AG04449 (cell line): ENCODE measurements at places on chromosomes 2 and 18.
A peak's percentile ranks its signal among the peaks of the same experiment; 100 is the strongest.

GRCh38 chr2:232213176-232213575, 165.4 kb upstream of the ALPP start:
- DNase-seq: no peak

GRCh38 chr2:240569998-240570530, 1.8 kb downstream of the RNPEPL1 start:
- DNase-seq: no peak

GRCh38 chr2:232142049-232142448, 180.5 kb downstream of the DIS3L2 start:
- DNase-seq: no peak

GRCh38 chr18:11984091-11984490, 2.8 kb downstream of the IMPA2 start:
- no peak for DNase-seq

GRCh38 chr2:85911097-85911496, 22.3 kb upstream of the ST3GAL5 start:
- DNase-seq: no peak

DNA sequence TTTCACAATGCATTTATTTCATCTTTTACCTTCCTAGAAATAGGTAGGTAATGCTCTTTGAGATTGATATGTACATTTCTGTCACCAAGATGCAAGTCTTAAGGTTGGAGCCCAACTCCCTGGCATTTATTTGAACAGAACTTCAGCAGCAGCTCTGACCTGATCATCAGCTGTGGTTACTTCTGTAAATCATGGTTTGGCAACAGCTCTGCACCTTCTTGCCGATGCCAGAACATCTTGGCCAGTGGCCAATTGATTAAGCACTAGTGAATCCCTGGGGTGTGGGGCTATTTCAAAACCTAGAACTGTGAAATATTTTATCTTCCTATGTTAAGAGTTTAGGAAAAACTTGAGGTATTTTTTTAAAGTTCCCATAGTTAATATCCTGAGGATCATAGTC, 124.8 kb upstream of the NYAP2 start:
- no peak for DNase-seq

DNA sequence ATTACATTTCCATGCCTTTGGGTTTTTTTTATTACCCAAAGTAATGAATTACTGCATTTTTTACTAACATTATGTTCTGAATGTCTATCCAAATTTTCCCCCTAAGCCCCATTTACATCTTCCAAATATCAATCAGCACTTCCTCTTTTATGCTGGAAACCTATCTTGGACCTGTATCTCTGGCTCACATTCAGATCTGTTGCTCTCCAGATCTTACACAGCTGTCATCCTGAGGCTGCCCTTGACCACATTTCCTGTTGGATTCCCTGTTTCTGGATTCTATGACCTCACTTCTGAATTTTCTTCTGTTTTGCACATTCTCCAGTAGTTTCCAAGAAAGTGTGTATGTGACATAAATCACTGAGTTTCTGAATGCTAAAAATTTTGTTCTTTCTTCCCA, 146.7 kb downstream of the PDE1A start:
- no peak for DNase-seq

GRCh38 chr18:7566567-7567473, at the start of gene PTPRM:
Gene PTPRM (plus strand): TSS chr18:7567316. CDS start chr18:7567819, 503 bp downstream.
- DNase-seq: no peak

DNA sequence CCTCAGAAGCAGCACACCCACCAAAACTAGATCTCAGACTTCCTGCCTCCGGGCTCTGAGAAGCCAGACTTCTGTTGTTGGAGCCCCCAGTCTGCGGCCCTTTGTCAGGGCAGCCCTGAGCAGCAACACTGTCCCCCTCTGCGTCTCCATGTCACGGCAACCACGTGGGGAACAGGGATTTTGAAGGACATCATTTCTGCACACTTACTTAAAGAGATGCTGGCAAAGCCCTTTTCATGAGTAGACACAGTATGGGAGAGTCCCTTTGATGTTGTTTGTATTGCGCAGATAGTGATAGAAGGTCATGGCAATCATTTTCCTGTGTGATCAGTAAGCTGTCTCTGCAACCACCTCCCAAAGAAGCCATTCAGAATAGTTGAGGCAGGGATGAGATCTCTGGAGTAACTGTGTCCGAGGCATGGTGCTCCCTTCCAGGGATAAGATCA, 69.1 kb upstream of the ID2 start:
- DNase-seq: no peak

DNA sequence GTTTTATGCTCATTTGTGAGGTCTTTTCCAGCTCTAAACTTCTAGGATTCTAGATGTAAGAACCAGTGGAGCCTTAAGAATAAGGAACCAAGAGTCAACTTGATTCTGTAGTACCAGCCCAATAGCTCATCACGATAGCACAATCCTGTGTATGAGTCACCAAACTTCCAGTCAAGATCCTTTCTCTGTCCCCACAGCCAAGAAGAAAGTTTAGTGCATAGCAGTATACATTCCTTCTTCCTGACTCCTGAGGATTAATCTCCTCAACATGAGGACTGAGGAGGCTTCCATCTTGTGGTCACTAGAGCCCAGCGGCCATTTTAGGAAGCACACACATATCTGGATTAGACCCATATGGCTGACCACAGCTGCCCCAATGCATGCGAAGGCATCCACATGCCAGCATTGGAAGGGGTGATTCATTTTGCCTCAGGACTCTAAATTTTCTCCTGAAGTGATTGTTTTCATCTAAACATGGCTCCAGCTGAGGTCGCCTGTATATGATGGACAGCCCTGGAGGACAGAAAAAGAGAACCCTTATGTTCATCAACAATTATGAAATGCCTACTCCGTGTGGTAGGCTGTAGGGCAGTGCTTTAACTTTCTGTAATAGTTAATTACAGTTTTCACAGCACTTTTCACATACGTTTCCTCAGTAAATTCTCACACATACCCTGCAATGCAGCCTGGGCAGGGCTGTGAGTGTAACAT, 53.5 kb downstream of the RASGRP3 start:
- peak; percentile 95 for DNase-seq

DNA sequence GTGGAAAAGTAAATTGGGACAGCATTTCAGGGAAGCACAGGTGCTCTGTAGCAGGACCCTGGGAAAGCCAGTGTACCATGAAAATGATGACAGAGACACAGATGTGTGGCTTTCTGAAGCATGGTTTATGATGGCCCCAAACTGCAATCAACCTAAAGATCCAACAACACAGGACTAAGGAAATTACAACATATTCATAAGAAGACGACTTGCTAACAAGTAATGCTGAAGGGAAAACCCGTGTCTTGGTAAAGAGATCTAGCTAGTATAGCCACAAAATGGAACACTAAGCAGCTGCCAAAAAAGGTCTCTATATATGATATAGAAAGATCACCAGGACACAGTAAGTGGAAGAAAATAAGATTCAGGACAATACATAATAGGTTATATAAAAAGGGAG, 53.2 kb downstream of the UXS1 start:
- DNase-seq: no peak

- DNase-seq: peak; percentile 88
These were observed 129.0 kb downstream of the GPD2 start for GRCh38 chr2:156565066-156565710.

DNA sequence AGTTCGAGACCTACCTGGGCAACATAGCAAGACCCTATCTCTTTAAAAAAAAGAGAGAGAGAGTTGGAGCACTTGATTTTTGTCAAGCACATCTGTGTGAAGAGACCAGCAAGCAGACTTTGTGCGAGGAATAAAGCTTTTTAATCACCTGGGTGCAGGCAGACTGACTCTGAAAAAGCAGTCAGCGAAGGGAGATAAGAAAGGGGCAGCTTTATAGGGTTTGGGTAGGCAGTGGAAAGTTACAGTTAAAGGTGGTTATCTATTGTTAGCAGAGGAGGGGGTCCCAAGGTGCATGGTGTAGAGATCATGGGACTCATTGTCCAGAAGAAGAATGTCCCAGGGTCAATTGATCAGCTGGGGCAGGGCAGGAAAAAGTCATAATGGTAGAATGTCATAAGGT, 34.4 kb downstream of the NCL start:
- DNase-seq: no peak

DNA sequence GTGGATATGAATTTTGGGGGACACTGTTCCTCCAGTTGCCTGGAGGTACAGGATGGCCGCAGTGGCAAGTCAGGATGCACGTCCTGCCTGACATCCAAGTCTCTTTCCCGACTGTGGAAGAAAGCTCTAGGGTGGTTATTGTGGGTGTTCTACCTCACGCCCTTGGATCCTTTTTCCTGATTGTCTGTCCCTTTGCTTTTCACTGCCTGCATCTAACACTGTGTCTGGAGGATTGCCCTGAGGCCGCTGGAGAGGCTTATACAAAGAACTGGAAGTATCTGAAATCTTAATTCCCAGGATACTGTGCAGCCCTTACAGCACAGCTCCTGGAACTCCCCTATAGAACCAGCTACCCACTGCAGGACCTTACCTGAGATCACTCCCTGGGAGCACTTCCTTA, 250.5 kb downstream of the TFCP2L1 start:
- DNase-seq: no peak

GRCh38 chr2:189441709-189442074, 418 bp downstream of the WDR75 start:
- DNase-seq: no peak

GRCh38 chr2:120978359-120979050, 242.8 kb downstream of the GLI2 start:
- no peak for DNase-seq

DNA sequence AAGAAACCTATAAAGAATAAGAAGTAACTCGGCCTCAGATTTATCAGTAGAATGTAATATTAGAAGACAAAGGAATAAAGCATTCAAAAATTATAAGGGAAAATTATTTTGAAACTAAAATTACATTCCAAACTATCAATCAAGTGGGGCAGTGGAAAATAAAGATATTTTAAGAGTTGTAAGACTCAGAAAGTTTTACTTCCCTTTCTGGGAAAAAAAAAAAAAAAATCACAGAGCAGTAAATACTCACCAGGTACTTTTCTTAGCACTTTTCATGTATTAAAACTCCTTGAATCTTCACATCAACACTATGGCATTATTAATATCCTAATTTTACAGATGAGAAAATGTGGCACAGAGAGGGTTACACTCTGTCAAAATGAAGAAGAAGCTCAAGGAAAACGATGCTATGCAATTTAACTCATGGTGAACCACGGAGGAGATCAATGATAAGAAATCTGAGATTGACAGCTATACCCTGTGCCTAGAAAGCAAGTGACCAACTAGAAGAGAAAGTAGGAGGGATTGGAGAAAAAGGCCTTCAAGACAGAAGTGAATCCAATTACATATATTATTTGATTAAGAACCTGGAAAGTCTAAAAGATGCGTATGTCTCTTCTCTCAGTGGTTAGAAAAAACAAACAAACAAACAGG, 238.9 kb upstream of the ID2 start:
- no peak for DNase-seq

GRCh38 chr2:127048969-127049897, 57.7 kb downstream of the BIN1 start:
- DNase-seq: no peak

- no peak for DNase-seq
These were observed 164.1 kb downstream of the MBD5 start for GRCh38 chr2:148184976-148185375.

DNA sequence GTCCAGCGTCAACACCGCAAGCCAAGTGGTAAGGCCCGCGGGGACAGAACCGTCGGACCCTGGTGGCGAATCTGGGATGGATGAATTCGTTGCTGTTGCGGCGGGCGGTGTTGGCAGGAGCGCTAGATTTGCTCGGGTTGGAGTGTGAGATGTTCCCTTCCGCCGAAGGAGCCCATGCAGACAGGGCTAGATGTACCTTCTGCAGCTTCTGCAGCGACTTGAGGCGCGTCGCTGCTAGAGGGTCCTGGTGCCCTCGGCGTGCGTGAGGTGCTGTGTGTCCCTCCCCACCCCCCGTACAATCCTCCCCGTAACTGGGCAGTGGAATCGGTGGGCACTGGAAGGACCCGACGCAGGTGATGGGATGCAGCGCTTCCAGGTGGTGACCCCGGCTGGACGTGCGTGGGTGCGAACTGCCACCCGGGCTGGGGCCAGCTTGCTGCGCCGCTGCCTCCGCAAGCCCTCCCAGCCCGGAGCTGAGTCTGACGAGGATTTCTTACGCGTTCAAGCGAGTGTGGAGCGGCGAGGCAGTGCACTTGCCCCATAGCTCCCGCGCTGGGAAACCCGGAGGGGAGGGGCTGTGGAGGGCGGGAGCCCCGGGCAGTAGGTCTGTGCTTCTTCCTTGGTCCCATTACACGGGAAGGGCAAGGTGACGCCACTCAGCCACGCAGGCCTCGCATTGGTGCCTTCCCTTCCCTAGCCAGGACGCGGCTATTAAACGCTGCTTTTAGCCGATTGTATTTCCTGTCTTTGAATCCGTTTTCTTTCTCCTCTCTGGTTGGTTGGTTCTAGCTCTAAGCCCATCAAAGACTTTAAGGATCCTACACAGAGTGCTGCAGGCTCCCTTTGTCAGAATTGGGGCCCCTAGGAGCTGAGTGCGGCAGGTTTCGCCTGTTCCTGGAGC, 34.2 kb downstream of the CHRNA1 start:
- no peak for DNase-seq

- no peak for DNase-seq
These were observed 46.4 kb upstream of the INHBB start for GRCh38 chr2:120299561-120299960.

DNA sequence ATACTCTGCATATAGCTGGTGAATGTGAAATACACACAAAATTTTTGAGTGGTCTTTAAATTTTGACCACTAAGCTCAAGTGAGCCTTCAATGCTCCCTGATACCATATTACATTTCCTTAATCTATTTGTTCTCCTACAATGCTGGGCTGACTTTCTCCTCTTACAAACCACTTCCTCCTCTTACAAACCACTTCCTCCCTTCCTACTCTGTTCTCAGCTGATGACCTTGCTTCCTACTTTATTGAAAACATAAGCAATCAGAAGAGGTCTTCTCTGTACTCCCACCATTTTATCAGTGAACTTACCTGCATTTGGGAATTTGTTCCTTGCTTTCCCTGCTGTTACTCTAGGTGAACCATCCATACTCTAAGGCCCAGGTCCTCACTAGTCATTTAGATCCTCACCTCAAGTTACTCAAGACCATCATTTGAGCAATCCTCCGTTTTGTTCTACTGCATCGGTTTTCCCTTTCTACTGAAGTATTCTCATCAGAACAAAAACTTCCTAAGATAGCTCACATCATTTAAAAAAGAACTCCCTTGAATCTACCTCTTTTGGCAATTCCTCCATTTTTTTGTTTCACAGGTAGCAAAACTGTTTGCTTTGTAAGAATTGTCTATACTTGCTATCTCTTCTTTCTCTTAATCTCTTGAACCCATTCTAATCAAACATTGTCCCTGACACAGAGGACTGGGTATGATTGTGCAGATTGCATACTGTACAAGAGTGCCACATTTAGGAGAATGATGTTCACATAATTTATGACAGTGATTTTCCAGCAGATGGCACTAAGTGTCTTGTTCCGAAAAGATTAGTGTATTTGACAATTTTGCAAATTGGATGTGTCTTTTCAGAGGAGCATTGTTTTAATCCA, 96.5 kb downstream of the EPB41L5 start:
- DNase-seq: no peak
